Stimulated activated CD4-positive, alpha-beta T cell treated with anti-CD3 and anti-CD28 coated beads, Interleukin-4, amount 100 ng/mL, for 1 hour (primary cell): ENCODE measurements at places on chromosomes 7 and 10.

GRCh38 chr7:11171569-11172192 lies 198.0 kb downstream of the PHF14 start:
- DNase-seq = no peak

DNA sequence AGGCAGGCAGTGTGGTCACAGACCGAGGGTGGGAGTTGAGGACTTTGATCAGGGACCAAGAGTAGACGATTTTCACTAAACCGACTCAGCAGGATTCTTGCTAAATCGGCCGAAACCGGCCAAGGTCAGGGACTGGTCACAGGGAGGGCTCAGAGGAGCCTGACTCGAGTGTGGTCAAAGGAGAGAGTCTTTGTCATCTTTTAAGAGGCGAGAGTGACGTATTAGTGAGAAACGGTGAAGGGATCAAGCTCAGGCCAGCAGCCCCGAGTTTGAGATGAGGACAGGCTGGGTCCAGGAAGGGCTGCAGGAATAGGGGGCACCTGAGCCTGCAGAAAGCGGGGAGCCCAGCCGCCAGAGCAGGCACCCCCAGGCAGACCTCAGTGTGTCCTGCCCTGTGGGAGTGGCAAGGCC lies 41.6 kb upstream of the FAM20C start:
- no peak for DNase-seq

DNA sequence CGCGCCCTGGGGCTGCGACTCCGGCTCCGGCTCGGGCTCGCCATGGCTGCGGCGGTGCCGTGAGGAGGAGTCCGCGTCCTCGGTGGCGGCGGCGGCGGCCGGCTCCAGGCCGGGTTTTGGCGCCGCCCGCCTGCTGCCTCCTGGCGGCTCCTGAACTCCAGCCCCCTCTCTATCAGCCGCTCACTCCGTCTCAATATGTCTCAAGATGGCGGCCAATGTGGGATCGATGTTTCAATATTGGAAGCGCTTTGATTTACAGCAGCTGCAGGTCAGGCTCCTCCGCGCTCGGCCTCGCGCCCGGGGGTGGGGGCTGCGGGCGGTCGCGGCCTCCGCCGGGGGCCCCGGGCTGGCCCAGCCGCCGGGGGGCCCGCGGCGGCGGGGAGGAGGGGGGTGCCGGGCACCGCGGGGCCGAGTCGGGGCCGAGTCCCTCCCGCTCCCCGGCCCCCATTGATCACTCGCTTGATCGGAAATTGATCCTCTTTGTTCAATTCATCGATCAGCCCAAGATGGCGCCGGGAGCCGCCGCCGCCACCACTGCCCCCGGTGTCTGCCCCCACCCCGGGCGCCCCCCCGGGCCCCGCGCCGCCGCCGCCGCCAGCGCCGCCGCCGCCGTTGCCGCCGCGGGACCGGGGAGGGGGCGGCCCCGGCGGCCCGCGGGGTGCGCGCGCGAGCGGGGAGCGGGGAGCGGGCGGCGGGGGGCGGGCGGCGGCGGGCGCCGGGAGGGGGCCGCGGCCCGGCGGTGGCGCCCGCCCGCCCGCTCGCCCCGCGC lies 1.4 kb upstream of the CUX1 start:
- peak; percentile 72 for DNase-seq

DNA sequence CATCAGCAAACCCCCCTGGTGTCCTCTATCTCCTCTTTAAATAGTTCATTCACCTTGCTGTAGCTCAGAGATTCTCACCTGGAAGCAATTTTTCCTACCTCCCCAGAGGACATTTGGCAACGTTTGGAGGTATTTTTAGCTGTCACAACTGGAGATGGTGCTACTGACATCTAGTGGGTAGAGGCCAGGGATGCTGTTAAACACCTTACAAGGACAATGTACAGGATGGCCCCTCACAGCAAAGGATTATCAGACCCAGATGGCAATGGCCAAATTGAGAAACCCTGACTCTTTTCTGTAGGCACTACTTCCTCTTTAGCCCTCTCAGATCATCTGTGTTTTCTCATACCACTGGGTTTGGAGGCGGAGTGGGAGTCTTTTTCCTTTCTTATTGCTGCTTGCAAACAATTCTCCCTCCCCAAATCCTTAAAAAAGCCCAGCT lies 13.2 kb upstream of the TRA2A start:
- DNase-seq = no peak

DNA sequence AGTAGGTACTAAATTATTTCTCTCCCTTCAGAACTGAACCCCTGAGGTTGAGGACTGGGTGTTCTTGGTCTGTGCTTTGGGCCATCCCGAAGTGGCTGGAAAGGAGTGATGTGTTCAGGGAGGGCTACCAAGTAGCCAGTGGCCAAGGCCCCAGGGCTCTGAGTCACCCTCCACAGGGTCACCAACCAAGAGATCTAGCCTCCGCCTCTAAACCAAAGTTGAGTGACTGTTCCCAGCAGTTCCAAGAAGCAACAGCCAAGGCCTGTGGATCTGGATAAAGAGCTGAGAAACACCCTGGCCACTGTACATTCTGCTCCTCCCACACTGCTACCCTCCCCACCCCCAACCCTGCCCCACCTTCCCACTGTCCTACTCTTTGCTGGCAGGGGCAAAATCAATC lies 35.5 kb upstream of the KCNMA1 start:
- DNase-seq = no peak

DNA sequence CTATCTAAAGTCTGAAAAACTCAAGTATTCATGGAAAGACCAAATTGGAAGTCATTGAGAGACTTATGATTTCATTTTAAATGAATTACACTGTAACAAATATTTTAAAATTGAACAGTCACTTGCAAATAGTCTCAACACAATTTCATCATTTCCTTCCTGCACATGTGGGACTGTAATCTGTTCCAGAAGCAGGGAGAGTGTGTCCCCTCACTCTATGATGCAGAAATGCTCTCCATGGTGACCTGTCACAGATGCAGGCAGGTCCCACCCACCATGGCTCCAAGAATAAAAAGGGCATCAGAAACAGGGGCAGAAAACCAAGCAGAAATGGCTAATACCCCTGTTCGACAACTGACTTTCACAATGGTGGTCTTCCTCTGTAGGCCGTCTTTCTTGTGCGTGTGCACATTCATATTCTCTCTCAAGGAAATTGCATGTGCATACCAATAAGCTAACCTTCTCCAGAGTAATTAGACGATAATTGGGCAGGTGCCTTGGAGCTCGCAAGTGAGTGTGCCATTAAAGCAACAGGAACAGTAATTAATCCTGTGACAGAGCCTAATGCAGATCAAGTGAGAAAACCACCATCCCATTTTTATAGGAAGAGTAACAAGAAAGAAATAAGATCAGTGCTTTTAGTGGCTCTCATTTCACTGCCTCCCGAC lies 170.9 kb downstream of the ZMYND11 start:
- no peak for DNase-seq

- no peak for DNase-seq
Measured at GRCh38 chr7:1954366-1955004, 278.3 kb downstream of the MAD1L1 start.

DNA sequence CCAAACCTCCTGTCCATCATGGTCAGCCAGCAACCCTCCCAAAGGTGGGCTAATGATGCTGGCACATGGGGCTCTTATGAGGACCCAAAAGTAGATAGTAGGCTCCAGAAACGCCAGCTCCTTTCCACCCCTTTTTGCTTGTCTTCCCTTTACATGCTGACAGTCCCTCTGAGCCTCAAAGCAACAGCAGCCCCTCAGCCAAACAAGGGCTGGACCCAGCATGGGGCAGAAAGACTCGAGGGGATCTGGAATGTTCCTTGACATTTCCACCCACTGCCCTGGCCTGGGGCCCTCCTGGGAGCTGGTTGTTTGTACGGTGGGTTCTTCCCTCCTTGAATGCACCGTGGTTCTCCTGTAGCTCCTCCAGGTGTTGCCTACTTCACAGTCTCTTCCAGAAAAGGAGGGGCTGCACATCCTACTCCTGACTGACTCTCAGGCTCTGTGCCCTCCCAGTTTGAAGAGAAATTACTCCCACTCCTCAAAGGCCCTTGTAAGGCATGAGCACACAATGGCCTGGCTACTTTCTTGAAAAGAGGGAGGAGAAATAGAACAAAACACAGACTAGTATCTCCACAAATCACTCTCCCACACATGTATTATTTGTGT lies 21.5 kb upstream of the NUDCD3 start:
- no peak for DNase-seq

GRCh38 chr10:102280397-102281101 lies 35.2 kb downstream of the GBF1 start:
- no peak for DNase-seq

DNA sequence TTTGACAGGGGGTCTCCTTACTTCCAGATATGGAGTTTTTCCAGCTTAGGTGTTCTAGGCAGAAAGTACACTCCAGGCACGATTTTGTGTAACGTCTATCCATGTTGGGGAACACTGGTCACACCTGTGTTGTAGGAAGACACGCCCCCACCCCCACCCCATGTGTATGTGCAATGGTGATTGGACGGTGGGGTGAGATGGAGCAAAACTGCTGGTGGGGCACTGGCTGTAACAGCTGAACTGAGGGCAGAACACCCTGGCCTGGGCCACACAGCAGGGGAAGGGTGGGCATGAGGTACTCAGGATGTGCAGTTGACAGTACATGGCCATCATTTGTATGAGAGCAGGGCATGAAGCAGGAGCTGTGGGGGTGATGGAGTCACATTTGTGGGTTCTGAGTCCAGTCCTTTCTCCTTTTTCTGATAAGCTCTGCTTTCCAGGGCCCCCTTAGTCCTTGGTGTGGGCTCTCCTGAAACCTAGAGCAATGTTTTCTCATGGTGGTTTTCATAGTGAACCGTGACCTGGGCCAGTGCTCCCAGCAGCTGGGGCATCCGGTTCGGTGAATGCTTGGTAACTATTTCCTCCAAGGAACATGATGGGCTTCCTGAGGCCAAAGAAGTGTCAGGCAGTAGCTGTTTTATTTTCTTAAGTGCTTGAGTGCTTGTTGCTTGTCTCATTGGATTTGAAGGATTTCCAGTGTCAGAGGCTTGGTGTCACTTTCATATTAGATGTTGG lies 63.4 kb upstream of the AQP1 start:
- no peak for DNase-seq

DNA sequence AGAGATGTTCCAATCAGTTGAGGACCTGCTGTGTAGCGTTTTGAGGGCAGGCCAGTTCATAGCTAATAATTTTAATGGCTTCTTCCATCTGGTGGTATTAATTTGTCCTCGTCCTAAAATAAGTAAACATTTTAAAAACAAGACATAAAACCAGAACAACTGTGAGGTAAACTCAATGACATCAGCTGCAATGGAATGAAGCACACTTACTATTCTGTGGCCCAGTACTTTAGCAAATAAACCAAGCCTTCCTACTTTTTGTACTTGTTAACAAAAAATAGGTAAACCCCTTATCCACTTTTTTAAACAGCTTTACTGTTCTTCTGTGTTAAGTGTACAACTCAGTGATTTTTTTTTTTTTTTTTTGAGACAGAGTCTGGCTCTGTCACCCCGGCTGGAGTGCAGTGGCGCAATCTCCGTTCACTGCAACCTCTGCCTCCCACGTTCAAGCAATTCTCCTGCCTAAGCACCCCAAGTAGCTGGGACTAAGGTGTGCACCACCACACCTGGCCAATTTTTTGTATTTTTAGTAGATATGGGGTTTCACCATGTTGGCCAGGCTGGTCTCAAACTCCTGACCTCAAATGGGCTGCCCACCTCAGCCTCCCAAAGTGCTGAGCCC lies 28.9 kb upstream of the FZD1 start:
- no peak for DNase-seq

DNA sequence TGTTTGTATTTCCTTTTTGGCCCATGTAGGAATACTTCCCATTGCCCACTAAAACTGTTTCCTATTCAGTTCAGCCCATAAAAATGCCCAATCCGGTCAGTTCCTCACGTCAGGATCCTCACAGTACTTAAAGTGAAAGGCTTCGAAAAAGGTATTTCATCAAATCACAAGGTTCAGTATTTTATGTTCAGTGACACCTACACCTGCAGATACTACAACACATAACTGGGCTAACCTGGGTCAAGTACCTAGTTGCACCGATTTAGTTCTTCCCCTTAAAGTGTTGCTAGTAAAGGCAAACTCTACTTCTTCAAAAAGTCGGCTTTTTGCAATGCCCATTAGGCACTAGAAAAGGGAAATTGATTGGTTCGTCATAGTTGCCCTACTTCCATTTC lies 1.1 kb downstream of the SNX13 start:
- DNase-seq = no peak

DNA sequence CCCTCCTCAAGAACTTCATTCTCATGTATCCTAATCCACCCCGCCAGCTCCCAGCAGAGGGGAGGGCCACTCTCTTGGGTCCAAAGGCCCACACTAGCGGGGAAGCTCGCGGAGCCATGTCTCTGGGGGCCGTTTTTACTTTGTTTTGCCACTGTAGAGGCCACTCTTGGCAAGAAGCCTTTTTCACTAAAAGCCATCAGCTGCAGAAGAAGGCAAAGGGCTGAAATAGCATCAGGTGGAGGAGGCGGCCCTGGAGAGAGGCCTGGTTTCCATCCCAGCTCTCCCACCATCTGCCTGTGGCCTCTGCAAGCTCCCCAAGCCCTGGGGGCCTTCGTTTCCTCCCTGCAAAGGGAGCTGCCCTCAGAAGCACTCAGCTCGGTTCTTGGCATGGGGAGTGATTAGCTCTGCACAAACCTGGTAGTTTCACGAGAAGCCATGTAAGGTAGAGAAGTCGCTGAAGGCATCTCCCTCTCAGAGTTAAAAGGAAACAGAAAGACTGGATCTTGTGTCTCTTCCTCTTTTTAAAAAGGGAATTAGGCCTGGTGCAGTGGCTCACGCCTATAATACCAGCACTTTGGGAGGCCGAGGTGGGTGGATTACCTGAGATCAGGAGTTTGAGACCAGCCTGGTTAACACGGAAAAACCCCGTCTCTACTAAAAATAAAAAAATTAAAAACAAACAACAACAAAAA lies 70.3 kb downstream of the PARP12 start:
- no peak for DNase-seq

DNA sequence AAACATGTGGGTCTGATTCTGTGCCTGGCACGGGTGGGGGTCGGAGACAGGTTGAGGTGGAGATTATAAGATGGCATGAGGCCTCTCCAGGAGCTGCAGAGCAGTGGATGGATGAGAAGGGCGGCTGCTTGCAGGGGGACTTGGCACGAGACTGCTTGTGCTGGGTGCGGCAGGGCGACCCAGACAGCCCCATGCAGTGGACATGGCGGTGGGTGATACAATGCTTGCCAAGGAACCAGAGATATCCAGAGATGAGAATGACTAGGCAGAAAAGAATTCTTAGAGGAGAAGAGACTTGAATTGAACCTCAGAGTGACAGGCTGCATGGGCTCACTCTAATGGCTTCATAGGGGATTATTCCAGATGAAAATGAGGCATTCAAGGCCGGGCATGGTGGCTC lies 145.4 kb downstream of the NEURL1 start:
- no peak for DNase-seq

GRCh38 chr7:143908120-143908519 lies 6.1 kb upstream of the TCAF1 start:
- no peak for DNase-seq

DNA sequence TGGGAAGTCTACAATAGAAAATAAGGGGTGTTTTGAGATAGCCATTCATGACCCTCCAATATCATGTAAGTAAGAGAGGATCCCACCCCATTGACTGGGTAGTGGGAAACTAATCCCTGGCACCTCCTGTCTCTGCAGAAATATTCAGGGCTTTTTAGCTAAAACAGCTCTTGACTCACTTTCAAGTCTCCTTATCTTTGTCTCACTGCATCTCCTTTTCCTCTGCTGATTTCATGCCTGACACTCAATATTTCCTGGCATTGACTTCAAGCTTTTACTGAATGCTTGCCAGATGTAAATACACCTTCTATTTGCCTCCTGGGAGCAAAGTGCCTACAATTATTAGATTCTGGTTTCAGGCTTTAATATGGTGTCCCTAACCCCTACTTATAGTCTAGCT lies 57.1 kb downstream of the CHRM2 start:
- no peak for DNase-seq

GRCh38 chr10:113111900-113112853 lies 162.1 kb downstream of the TCF7L2 start:
- no peak for DNase-seq
